DMS 273 treated with DMSO at 0.1 percent for 48 hours (cell line): ENCODE measurements at places on chromosomes 16 and 17.

- no peak for DNase-seq
Measured at GRCh38 chr17:58617563-58617962, 74.3 kb downstream of the TEX14 start.

- DNase-seq: no peak
Measured at GRCh38 chr17:76054112-76054476, 18.2 kb downstream of the SRP68 start.

- DNase-seq: no peak
Measured at GRCh38 chr16:10990378-10990777, 46.0 kb downstream of the CLEC16A start.

GRCh38 chr17:76164331-76164730 lies 23.3 kb upstream of the FOXJ1 start:
- DNase-seq: no peak

GRCh38 chr17:31328160-31328535 lies 6.7 kb upstream of the EVI2A start:
- no peak for DNase-seq

DNA sequence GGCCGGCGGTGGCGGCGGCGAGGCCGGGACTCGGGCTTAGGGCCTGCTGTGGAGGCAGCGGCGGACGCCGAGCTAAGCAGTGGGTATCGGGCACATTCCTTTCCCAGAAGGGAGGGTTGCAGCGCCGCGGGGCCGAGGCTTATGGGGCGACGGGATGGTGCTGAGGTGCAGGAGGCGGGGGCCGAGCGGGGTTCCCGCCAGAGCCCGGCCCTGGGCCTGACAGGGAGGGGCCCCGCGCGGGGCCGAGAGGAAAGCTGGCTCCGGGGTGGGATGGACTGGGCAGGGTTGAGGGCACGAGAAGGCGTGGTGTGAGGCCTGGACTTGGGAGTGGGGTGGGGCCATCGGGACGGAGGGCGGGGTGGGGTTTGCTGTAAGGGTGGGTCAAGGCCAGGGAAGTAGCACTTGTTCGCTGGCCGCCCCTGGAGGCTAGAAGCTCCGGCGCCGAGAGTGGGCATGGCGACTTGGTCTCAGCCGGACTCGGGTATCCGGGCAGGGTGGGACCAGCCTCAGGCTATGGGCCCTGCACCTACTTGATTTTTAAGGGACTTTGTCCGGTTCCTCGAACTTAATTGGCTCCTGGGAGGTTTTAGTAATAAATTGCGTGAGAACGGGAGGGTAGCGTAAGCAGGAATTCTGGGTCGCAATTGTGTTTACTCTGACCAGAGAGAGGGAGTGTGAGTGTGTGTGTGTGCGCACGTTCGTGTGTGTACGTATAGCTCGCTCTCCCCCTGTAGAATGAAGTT lies 396 bp downstream of the NFE2L1 start:
- DNase-seq: peak; percentile 68

GRCh38 chr17:4747847-4748246 lies 8.1 kb upstream of the CXCL16 start:
- DNase-seq: no peak

DNA sequence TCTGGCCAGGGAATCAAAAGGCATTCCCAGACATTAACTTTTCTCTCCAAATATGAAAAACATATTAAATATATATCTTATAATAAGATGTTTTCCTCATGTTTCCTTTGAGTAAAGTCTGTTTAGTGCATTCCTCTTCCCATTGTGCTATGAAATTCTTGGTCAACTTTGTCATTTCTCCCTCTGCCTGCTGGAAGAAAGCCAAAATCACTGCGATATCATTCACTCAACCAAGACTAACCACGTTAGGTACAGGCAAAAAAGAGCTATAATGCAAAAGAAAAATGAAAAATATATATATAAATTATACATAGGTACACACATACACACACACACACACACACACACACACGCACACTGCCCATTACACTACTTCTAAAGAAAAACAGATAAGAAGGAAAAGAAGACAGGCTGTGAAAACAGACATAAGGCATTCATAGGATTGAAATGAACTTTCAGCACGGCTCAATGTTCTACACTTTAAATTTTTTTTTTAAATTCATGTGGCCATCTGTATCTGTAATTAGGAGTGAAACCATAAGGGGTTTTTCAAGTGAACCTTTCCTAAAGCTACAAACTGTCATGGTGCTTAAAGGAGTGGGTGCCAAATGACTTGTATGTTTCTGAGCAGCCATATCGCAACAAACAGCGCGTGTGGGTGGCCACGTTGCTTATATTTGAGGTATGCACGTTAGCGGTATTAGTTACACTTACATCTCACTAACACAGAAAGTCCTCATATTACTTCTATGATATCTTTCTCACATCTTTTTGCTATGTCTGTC lies 71.6 kb upstream of the PSMD7 start:
- no peak for DNase-seq

DNA sequence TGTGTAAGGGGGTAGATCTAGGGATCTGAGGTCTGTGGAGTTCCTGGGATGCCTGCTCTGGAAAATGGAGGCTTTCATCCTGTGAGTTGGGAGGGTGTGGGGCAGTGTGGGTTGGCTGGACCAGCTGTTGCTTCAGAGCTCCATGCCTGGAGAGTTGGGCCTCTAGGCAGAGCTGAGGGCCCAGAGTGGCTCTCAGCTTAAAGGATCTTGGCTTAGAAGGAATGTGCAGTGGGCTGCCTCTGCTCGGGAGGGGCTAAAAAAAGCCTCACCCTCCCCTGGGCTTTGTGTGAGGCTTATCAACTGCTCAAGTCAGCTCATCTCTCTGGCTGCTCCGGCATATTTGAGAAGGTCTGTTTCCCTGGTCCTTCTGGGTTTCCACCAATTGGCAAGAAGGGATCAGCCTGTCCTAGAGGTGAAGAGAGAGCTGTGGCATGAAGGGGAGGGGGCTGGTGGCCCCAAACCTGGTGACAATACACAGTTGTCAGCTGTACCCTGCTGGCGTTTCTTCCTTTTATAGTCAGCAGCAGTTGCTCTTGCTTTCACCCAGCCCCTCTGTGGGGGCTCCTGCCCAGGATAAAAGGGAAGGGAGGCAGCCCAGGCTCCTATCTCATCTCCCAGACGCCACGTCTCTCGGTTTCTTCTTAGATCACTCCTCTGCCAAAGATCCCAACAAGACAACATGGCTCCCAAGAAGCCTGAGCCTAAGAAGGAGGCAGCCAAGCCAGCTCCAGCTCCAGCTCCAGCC lies at the start of gene MYL4:
Gene MYL4 (plus strand): TSS at position 605 of the 745 bp plus-strand sequence. CDS start 75 bp downstream, at position 680.
- DNase-seq: no peak

GRCh38 chr17:66549731-66550207 lies 247.4 kb downstream of the PRKCA start:
- no peak for DNase-seq
